Left lung (tissue), 14 donors: ENCODE measurements at places on chromosomes 11 and 22. TPM values are rescaled to one million over a fixed set of nuclear protein-coding genes. Genes with fewer than 3 reads are reported as not detected.
A peak's percentile ranks its signal among the peaks of the same experiment; 100 is the strongest.

CECR2 gene
- polyA plus RNA-seq: 16.8 TPM

- no peaks in the 10 kb centered on the region for H3K27me3 ChIP-seq
- DNase-seq: no peak
- H3K36me3 ChIP-seq: no peaks in the 10 kb centered on the region
- H3K4me1 ChIP-seq: no peaks in the 10 kb centered on the region
Measured at GRCh38 chr22:41768430-41768829, 32.0 kb upstream of the CCDC134 start.

DNA sequence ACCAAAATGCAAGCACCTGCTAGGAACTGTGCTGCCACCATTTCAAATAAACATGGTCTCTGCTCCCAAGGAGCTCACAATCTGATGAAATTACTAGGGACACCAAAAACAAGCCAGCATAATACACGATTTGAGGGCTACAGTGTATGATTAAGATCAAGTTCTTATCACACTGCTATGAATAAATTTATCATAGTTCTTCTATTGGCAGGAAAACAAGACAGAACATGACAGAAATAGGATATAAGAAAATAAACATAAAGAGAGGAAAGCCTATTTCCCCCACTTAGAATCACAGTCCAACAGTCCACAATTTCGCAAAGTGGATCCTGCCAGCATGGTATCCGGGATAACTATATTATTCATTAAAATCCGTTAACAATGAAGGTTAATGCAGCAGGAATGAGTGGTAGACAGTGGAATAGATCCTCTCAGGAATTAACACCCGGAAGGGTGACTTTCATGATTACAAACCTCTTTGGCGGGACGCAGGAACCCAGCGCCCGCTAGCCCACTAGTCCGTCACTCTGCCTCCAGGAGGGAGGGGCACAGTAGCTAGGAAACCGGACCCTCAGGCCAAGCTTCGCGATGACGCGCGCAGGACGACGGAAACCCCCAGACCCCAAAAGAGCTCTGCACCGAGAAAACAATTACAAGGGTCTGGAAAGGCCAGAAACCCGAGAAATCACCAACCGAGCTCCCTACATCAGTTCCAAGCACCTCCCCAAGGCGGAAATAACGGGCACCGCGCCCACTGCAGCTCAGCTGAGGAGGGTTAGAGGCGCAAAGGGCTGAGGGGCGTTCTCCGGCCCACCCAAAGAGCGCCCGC is 607 bp downstream of the CCDC82 start:
- peak overlapping the region; percentile 68 for H3K4me3 ChIP-seq
- H3K4me1 ChIP-seq: no peaks in the 10 kb centered on the region
- H3K36me3 ChIP-seq: no peaks in the 10 kb centered on the region
- DNase-seq: no peak
- no peaks in the 10 kb centered on the region for H3K27me3 ChIP-seq

CHRNA10 gene
- polyA plus RNA-seq: 2.2 TPM

GRCh38 chr22:27210111-27210730 is 552.8 kb downstream of the MIAT start:
- no peak for DNase-seq
- H3K27ac ChIP-seq: no peak overlapping the region
- no peaks in the 10 kb centered on the region for H3K36me3 ChIP-seq
- H3K4me3 ChIP-seq: no peak overlapping the region
- peaks cover 19% of the 10 kb centered on the region for H3K27me3 ChIP-seq

GRCh38 chr22:30689622-30690021 is 5.1 kb upstream of the OSBP2 start:
- no peaks in the 10 kb centered on the region for H3K36me3 ChIP-seq
- H3K4me3 ChIP-seq: no peak overlapping the region
- peaks cover 7% of the 10 kb centered on the region for H3K4me1 ChIP-seq
- no peaks in the 10 kb centered on the region for H3K27me3 ChIP-seq

- no peak overlapping the region for H3K27ac ChIP-seq
- H3K4me3 ChIP-seq: no peak overlapping the region
- no peaks in the 10 kb centered on the region for H3K36me3 ChIP-seq
- no peaks in the 10 kb centered on the region for H3K4me1 ChIP-seq
- DNase-seq: no peak
Measured at GRCh38 chr11:131693756-131694155, 323.3 kb downstream of the NTM start.

GRCh38 chr11:6755303-6755952 is 16.3 kb downstream of the OR2AG2 start:
- no peaks in the 10 kb centered on the region for H3K4me1 ChIP-seq
- H3K4me3 ChIP-seq: no peak overlapping the region
- no peaks in the 10 kb centered on the region for H3K36me3 ChIP-seq
- H3K27me3 ChIP-seq: no peaks in the 10 kb centered on the region

- no peak overlapping the region for H3K4me3 ChIP-seq
- H3K4me1 ChIP-seq: peaks cover 16% of the 10 kb centered on the region
- no peaks in the 10 kb centered on the region for H3K36me3 ChIP-seq
- H3K27ac ChIP-seq: no peak overlapping the region
Measured at GRCh38 chr11:297586-298405, 1.5 kb downstream of the IFITM5 start.
